ENCODE measurements at places on chromosomes 6 and 20.
A peak's percentile ranks its signal among the peaks of the same experiment; 100 is the strongest.

- DNase-seq = no peak
Observed at GRCh38 chr6:16716321-16716858, 44.9 kb downstream of the ATXN1 start.

- DNase-seq = no peak
Observed at GRCh38 chr6:42996513-42996912, 12.1 kb downstream of the PPP2R5D start.

GRCh38 chr6:33724102-33725023 lies 12.9 kb upstream of the UQCC2 start:
- DNase-seq = no peak

- peak; percentile 11 for DNase-seq
Observed at GRCh38 chr6:126252154-126252553, 87.8 kb upstream of the CENPW start.

DNA sequence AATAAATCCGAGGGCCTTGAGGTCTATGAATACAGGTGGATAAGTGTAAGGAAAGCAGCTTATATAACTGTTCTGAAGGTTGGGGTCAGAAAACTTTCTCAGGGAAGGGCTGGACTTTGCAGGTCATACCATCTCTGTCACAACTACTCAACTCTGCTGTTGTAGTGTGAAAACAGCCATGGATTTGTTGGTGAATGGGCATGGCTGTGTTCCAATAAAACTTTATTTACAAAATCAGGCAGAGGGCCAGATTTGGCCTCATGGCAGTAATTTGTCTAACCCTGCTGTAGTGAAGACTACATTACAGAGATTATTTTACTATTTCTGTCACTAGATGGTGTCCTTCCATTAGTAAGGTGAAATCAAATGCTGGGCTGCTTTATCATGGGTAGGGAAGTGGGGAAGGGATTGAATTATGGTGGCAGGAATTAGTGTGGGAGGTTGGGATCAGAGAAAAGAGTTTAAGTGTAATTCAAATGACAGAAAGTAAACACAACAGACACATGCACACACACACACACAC lies 409.6 kb upstream of the CHD6 start:
- DNase-seq = no peak

DNA sequence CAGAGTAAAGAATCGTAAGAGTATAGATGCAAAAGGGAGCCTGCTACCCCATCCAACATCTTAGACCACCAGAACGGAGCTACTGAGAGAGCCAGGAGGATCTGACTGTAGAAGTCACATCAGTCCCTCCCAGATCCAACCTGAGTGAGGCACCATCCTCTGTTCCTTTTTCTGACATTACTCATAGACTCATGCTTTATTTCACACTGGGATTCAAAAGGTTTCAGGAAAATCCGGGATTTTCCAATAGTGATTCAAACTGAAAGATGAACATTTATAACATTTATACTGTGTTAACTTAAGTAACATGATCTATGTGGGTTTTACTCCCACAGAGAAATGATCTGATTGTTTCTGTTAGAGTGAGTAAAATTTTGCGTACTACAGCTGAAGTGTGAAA lies 868.6 kb upstream of the GJE1 start:
- no peak for DNase-seq

GRCh38 chr6:160133441-160134336 lies 12.1 kb downstream of the SLC22A1 start:
- no peak for DNase-seq

GRCh38 chr6:11149551-11149950 lies 38.0 kb upstream of the ERVFRD-1 start:
- no peak for DNase-seq

DNA sequence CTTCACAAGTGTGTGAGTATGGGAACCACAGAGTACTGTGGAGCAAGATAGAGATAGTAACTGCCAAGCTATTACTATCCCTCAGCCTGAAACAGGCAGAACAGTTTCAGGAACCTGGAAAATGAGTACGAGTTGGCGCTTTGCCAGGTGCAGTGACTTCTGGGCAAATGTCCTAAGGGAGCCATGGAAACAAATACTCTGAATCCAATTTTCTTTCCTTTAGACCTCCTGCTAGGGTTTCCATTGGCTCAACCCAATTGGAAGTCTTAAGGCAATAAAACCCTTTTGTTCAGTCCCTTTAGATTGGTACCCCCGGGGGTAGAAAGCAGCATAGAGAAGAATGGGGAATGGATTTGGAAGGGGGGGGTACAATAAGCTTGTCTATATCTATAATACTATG lies 205.0 kb upstream of the EPHA7 start:
- DNase-seq = peak; percentile 67

GRCh38 chr6:109381747-109382575 lies at the start of gene CD164:
Gene CD164 (minus strand): TSS chr6:109382467. CDS start chr6:109382378, 89 bp downstream.
- peak; percentile 99 for DNase-seq

GRCh38 chr6:51213811-51214210 lies 395.1 kb downstream of the TFAP2B start:
- DNase-seq = peak; percentile 54
